ENCODE measurements at places on chromosomes 16 and 17.

DNA sequence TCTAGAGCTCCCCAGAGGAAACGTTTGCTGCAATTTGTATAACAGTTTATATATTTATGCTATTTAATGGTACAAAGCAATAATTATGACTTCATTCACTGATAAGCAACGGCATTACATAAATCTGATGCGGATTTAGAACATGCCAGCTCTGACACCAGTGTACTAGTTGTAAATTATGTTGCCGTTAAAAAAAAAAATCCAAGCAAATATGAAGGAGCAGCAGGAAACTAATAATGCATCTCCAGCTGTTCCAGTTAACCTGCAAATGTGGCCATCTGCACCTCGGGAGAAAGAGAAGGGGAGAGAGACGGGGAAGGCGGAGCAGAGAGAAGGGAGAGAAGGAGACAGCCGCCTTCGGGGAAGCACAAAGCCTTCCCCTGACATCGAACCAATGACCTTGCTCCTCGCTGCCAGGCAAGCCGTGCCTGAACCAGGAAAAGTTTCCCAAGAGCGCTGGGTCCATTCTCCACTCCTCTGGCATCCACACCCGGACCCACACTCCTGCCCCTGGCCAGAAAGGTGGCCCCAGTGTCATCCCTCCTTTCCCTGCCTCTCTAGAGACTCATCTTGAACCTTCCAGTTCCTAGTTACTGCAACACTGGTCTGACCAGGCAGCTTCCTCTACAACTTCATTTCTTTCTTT, 174.8 kb downstream of the C16orf78 start:
- DNase-seq = no peak

GRCh38 chr16:54687043-54687899, 243.4 kb upstream of the IRX5 start:
- no peak for DNase-seq

GRCh38 chr16:56388209-56388608, 37.1 kb downstream of the AMFR start:
- no peak for DNase-seq

DNA sequence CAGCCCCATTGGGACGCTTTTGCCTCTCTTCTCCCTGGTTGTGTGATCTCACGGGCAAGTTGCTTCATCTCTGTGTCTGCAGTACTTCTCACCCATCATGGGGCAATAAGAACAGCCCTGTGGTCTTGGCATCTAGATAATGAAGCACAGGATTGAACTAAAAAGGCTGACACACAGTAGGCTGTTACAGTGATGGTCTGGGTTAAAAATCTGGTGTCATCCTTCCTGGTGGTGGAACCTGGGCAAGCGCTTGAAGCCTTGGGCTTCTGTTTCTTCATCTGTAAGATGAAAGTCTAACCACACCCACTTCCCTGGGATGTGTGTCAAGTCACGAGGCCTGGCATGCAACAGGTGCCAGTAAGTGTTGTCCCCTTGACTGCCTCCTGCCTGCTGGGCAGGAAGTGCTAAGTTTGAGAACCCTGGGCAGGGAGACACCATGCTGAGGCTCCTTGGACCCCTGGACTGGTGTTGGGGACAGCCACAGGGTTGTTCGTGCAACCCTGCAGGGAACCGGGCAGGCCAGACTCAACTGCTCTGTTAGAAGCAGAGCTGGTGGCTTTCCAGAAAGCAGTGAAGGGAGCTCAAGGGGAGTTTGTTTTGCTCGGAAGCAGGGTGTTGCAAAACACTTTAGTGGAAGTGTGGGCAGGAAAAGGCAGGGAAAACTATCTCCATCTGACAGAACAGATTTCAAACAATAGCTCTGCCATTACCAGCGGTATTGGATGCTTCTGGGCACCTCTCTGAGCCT, 5.9 kb upstream of the MAP2K3 start:
- no peak for DNase-seq

GRCh38 chr17:62625184-62625869, 2.1 kb upstream of the MRC2 start:
- no peak for DNase-seq

DNA sequence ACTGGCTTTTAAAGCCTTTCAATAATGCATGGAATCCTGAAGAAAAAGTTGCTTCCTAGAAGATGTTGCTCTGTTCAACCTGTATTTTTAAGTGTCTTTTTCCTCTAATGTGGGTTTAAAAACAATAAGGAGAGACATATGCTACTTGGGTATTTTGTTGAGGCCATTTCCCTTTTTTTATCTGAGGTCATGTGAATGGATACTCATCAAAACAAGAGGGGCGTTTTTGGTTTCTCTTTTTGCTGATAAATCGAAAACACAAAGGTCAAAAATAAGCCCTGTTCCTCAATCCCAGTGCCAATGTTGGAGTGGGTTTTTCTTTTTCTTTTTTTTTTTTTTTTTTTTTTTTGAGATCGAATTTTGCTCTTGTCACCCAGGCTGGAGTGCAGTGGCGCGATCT, 468.0 kb upstream of the RBFOX1 start:
- no peak for DNase-seq

DNA sequence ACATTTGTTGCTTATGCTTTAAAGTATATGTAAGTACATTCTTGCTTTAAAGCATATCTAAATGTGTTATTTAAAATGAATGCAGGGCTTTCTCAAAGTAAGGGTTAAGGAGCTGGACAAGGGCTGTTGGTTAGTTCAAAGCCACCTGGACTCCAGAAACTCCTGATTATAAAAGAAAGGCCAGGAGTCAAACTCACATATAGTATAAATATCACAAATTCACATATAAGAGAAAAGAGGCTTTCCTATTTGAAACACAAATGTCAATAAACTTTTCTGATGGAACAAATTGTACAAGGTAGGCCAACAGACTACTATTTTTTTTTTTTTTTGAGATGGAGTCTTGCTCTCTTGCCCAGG, 84.5 kb upstream of the CORO6 start:
- no peak for DNase-seq

GRCh38 chr17:74055508-74056160, 147.8 kb upstream of the RPL38 start:
- DNase-seq = no peak
